ENCODE measurements at places on chromosomes 3 and 15. TPM values are rescaled to one million over a fixed set of nuclear protein-coding genes. Genes with fewer than 3 reads are reported as not detected.

Gene IL12A
- total RNA-seq = 1.6 TPM

Gene ABHD5
- 21.5 TPM for total RNA-seq

Gene RNU5B-1
- not detected for total RNA-seq

Gene RASGRP1
- total RNA-seq = 32.6 TPM

GRCh38 chr3:194136519-194137007 lies 615 bp downstream of the HES1 start:
- no peak for DNase-seq

Gene AADAC
- total RNA-seq = not detected

DNA sequence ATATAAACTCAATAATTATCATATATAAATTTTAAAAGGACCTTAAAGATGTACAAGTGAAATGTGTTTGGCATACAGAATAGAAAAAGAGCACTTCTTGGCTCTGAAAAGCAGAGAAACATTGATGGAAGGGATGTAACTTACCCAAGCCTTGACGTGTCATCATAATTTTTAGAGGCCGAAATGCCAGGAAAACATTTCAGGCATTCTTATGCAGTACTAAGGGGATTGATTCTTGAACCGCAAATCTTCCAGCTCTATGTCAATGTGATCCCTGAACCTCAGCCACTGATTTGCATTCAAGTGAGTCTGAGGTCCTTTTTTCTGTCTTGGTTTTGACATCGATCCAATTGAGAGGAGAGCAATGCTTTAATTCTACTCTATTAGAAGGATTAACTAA lies 97.8 kb downstream of the CLDN1 start:
- DNase-seq = no peak

GRCh38 chr3:115932807-115933206 lies 309.5 kb downstream of the GAP43 start:
- DNase-seq = no peak

GRCh38 chr3:107285197-107285596 lies 92.0 kb upstream of the CCDC54 start:
- no peak for DNase-seq

- no peak for DNase-seq
These were observed 258.2 kb downstream of the SLCO3A1 start for GRCh38 chr15:92111751-92112150.

DNA sequence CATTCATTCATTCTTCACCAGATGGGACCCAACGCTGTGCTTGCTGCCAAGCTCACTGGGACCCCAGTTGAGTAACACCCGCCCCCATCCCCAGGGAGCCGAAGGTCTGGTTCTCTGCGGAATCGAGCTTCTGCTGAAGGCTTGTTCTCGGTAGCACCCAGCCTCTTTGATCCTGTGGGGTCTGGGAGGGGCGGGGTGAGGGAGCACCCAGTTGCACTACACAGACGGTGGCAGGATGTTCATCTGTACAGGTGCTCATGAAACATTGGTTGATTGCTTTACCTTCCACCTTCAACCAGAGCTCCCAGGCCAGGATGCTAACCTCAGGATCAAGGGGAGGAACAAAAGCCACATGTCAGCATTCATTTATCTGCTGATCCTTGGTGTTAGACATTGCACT lies 77.7 kb upstream of the RGMA start:
- DNase-seq = no peak

Gene DNAJA4
- total RNA-seq = 87.7 TPM

GRCh38 chr3:106570426-106570825 lies 701.6 kb upstream of the CBLB start:
- no peak for DNase-seq

DNA sequence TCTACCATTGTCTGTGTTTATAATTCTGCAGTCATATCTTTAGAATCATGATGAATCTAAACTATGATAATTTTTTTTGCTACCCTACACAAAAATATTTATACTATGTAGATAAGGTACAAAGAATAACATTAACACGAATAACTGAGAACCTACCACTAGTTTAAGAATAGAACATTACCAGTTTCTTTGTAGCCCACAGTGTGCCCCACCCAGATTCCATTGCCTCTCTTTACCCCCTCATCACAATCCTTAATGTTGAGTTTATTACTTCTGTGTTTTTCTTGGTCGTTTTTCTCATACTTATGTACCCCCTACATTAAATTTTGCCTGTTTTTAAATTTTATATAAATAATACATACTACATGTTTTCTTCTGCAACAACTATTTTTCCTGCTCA lies 140.5 kb downstream of the BBX start:
- DNase-seq = no peak

Gene IMPG2
- total RNA-seq = 1.1 TPM

DNA sequence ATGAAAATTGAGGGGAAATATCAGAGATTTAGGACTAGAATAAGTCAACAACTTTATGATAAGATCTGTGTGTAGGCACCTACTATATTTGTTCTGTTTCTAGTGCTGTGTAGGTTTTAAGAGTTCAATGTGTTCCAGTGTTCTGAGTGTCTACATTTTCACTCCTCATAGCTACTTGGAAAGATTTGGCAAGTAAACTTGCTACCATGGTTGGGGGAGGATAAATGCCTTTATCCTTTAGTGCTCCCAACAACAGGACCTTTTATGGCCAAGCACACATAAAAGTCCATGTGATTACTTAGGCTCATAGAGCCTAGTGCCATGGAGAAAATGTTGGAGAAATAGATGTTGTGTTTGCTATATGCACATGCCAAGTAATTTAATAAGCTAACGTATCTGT lies 64.0 kb downstream of the LYSMD4 start:
- DNase-seq = no peak

GRCh38 chr3:150222691-150223489 lies 185.2 kb upstream of the TSC22D2 start:
- no peak for DNase-seq

Gene TAGLN3
- 304 TPM for total RNA-seq

DNA sequence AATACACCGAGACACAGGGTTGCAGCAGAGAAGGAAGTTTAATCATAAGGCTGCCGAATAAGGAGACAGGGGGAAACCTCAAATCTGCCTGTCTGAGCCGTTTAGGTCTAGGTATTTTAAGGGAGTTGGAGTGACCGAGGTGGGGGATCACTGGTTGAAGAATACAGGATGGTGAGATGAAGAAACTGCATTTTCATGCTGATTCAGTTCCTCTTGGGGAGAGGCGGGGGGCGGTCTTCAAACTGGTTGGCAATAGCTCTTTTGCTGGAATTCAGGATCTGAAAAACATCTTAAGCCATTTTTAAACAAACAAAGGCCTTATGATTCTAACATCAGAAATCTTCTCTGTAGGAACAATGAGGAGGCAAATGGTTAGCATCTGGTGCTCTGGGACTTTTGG lies 699.5 kb upstream of the CFAP20DC start:
- DNase-seq = no peak

GRCh38 chr15:101088788-101089578 lies 162.9 kb downstream of the CHSY1 start:
- no peak for DNase-seq

DNA sequence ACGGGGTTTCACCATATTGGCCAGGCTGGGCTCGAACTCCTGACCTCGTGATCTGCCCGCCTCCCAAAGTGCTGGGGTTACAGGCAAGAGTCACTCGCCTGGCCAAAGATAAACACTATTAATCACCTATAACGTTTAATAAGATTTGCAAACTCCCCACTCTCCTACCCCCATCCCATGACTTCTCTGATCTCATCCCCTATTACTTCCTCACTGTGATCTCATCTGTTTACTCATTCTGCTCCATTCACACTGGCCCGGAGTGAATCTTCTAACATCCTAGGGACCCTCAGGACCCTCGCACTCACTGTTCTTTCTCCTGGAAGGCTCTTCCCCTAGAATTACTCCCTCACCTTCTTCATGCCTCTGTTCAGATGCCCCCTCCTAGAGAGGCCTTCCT lies 78.9 kb downstream of the DGKG start:
- no peak for DNase-seq

Gene RPL39L
- total RNA-seq = 6.0 TPM

Gene RBPMS2
- 6.4 TPM for total RNA-seq

DNA sequence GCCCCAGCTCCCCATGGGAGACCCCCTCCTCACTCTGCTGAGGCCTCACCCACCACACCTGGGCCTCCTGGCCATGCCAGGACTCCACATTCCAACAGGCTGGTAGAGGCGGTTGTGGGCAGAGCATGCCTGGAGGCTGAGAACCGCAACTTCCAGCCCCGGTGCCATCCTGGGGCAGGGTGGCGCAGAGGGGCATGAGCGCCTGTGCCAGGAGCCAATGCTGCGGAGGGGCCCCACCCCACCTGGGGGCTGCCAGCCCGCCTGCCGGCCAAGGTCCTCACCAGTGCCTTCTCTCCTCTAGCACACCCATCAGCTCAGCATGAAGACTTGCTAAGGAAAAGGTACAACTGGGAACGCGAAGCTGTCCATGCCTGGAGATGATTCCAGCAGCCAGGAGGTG lies 34.3 kb upstream of the SLC6A6 start:
- DNase-seq = no peak

Gene CBLB
- total RNA-seq = 21.1 TPM

- no peak for DNase-seq
These were observed 114.2 kb downstream of the KLF13 start for GRCh38 chr15:31440754-31441311.

GRCh38 chr3:61832375-61833229 lies 271.2 kb downstream of the PTPRG start:
- DNase-seq = no peak

Measured in dorsolateral prefrontal cortex (tissue), 122 donors.